Omental fat pad (tissue), 4 donors: ENCODE measurements at places on chromosomes 2 and 18.

- DNase-seq: no peak
Measured at GRCh38 chr18:73646772-73647171, 500.9 kb downstream of the FBXO15 start.

- DNase-seq: no peak
Measured at GRCh38 chr2:5982193-5982902, 290.2 kb downstream of the SOX11 start.

DNA sequence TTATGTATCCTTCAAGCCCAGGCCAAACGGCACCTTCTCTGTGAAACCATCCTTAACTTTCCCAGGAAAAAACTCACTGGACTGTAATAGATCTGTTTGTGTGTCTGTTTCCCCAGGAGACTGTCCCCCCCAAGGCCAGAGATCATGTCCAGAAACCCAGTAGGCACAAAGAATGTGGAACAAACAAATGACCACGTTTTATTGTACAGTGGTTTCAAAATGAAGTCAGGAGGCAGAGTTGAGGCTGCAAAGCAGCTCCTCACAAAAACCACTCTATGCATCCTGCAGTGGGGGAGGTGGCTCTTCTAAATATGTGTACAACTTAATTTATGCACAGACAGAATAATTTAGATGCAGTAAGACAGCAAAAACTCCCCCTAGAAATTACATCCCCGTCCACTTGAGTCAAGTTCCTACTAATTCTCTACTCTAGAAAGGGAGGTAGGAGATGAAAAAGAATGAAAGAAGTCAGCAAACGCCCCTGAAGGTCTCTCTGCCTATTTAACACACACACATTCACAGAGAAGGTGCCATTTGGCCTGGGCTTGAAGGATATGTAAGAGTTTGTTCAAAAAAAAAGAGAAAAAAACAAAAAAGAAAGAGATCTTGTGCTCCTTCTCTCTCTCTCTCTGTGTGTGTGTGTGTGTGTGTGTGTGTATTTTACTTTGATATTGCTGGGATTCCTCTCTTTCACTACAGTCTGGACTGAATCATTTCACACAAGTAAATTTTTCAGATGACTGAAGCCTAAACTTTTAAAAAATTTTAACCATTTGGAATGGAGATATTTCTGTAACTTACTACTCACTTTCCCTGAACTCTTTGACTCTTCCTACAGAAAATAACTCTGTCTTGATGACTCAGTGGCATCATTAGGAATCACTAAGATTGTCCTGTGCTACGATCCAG, 19.5 kb downstream of the BCL2 start:
- DNase-seq: no peak

DNA sequence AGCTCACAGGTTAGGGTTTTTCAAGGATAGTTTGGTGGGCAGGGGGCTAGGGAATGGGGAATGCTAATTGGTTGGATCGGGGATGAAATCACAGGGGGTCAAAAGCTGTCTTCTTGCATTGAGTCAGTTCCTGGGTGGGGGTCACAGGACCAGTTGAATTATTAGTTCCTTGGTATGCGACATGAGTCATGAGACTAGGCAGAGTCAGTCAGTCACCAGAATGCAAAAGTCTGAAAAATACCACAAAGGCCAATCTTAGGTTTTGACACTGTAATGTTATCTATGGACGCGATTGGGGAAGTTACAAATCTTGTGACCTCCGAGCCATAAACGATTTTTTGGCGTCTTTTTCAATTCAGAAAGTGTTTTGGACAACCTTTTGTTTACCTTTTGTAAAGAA, 101.2 kb downstream of the ZNF519 start:
- no peak for DNase-seq

GRCh38 chr18:75533950-75534349, 106.4 kb upstream of the SMIM21 start:
- no peak for DNase-seq

- no peak for DNase-seq
Measured at GRCh38 chr2:73890301-73891092, 2.3 kb upstream of the ACTG2 start.

DNA sequence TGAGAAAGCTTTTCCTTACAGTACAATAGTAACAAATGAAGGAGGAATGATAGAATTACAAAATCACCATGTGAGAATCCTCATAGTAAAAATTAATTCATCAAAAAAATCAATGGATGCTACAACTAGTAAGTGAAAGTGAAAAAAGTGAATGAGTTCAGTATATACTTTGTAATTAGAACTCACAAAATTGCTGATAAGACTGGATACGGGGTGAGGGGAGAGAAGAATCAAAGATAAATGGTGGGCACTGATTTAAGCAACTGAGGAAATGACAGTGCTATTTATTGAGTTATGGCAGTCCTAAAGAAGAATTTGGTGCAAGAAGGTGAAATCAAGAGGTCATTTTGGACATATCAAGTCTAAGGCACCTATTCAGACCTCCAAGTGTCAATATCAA, 20.6 kb downstream of the OLA1 start:
- DNase-seq: no peak

DNA sequence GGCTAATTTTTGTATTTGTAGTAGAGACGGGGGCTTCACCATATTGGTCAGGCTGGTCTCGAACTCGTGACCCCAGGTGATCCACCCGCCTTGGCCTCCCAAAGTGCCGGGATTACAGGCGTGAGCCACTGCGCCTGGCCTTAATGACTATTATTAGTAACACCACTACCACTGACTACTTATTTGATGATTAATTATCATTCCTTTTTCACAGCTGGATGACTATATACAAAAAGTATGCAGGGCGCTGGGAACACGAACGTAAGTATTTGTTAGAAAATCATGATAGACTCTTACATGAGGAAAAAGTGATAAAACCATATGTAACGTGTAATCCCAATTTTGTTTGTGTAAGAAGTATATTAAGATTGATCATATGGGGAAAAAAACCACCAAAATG, 21.6 kb downstream of the DARS1 start:
- no peak for DNase-seq

GRCh38 chr2:25989154-25989553, 6.9 kb upstream of the KIF3C start:
- no peak for DNase-seq
